Stimulated activated CD4-positive, alpha-beta T cell treated with anti-CD3 and anti-CD28 coated beads, TNF-alpha, amount 100 ng/mL, for 4 hours (primary cell): ENCODE measurements at places on chromosomes 1 and 21.

DNA sequence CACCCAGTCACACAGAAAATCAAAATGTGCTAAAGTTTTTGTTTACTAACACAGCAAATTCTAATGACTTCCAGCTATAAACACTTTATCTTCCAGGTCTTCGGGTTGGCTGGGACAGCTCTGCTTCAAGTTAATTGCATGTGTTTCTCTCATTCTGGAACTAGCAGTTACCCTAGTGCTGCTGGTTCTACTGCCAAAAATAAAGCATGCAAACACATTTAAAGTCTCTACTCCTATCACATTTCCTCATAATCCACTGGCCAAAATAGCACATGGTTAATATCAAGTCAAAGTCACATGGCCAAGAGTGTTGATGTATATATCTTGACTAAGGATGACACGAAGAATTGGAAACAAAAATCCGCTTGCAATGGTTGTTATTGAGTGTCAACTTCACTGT is 973.1 kb upstream of the ADGRL2 start:
- no peak for DNase-seq

DNA sequence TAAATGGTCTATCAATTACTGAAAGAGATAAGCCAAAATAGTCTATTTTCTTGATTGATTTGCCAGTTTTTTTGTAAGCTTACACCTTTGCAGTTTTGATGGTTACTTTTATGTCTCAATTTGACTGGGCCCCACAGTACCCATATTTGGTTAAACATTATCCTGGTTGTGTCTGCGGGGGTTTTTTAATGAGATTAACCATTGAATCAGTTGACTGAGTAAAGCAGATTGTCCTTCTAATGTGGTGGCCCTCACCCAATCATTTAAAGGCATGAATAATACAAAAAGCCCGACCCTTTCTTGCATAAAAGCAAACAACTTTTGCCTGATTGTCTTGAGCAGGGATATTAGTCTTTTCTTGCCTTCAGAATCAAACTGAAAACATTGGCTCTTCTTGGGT is 650.0 kb upstream of the RGS18 start:
- DNase-seq = no peak

- no peak for DNase-seq
Measured at GRCh38 chr1:84433258-84434080, 35.2 kb downstream of the DNASE2B start.

DNA sequence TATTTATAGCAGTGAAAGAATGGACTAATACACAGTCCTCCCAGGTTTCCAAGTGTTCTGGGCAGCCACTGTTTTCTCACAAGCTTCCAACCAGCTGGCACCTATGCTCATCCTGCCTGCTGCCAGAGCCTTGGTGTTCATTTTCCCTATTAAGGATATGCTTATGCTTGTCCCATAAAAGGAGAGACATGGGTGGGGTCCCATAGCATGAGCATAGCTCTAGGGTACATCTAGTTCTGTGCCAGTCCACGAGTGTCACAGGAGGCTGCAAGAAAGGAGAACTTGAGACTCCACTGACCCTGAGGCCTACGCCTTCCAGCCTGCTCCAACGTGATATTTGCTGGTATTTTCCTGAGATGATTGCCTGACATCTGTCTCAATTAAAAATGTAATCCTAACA is 192.4 kb upstream of the PTGFR start:
- no peak for DNase-seq

DNA sequence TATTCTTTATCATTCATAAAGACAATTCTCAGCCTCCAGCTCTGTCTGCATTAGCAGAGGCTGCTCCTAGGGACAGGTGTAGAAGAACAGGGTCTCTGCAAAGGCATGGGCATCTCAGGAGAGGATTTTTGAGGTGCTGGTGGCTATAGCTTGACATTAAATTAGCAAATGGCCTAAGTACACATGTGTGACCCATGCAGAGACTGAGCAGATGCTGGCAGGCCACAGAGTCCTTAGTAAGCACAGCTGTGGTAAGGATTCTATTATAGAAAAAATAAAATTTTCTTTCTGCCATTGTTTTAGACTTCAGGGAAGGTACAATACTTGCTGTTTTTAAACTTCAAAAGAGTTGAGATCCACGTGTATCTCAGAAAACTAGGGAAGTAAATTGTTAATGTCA is 177.5 kb upstream of the DUSP10 start:
- no peak for DNase-seq

DNA sequence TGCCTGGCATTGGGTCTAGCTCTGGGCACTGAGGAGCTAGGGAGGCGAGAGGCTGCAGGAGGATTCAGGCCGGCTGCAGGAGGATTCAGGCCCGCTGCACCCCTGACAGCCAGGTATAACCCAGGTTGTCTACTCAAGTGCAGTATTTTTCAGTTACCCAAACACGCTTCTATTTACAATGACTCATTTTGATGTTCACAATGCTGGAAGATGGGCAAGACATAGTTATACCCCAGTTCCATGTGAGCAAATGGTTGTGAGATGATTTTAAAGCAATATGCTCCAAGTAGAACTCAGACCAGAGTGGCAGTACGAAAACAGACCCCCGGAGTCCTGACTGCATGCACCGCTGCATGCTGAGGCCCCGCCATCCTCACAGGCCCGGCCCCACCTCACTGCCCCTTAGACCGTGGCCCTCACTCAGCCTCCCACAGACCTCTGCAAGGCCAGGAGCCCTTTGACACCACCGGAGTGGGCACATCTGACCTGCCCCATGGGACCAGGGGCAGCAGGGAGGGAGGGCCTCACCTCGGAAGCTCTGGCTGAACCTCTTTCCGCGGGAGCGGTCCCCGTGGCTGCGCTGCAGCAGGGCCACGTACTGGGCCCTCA is 553 bp downstream of the LEFTY1 start:
- no peak for DNase-seq

DNA sequence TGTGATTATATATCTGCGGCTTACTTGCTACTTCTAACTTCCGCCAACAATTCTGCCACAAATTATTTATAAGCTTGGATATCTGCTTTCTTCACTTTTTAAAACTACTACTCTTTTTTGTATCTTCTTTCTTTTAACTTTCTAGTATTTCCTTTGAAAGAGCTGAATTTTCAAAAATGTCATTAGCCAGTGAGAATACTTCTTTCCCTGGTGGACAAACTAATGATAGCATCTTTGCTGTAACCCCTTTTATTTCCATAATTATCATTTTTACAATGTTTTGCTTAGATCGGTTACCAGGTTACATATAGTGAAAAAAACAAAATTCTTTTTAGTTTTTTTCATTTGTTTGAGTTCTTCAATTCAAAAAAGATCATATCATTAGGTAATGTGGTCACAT is 355.9 kb upstream of the ADGRL4 start:
- no peak for DNase-seq

DNA sequence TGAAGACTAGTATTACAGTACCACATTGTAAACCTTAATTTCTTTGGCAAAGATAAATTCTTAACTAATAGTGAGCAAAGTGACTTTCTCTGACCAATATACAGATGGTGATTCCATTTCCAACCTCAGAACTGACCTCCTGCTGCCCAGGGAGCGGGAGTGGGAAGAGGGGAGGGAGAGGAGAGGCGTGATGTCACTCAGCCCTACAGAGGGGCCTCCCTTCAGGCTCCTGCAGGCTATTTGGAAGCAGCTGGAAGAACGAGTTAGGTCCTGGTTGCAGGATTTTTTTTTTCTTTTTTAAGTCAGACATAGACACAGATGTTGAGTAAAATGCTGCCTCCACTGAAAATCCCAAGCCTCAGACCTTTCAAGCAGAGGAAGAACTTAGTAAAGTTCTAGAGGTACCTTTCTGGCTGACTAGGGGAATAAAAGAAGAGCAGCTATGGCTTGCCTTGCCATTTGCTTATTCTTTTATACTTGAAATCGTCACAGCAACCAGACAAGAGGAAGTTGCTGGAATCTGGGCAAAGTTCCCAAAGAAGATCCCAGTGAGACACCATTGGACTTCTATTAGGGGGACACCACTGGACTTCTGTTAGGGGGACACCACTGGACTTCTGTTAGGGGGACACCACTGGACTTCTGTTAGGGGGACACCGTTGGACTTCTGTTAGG is 54.5 kb downstream of the EXO1 start:
- DNase-seq = no peak

DNA sequence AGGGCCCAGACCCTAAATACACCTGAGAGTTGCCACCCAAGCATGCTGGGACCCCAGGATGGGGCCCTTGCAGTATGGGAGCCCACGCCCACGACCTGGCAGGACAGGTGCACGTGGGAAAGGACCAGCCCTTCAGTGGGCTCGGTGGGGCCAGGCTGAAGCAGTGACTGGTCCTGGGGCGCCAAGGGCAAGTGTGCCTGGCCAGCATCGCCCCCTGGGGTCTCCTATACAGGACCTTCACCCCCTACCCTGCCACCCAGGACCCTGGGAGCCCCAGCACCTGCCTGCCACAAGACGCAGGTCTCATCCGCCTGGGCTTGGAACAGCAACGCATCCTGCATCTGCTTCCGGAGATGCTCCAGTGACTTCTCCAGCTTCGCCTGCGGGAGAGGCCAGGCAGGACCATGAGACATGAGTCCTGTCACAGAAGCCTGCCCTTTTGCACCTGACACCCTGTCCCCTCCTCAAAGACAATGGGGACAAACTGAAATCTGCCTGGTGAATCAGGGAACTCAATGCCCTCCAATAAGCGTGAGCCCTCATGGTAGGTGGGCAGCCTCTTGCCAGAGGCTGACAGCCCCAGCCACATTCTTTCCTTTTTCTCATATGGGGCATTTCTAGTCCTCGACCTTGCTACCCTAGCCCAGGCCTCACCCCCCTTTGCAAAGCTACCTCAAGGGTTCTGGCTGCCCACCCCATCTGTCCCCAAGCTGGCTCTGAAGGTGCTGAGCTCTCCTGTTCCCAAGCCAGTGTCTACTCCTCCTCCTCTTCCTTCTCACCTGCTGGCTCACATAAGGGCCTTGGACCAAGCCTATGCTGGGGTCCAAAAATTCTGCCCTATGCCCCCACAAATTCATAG is 4.6 kb downstream of the TRIM11 start:
- DNase-seq = no peak

GRCh38 chr1:205001162-205001561 is 41.9 kb upstream of the CNTN2 start:
- no peak for DNase-seq
